AML-193 (cell line): ENCODE measurements at places on chromosomes 4 and X.

- no peak for DNase-seq
These were observed 221.6 kb upstream of the FTHL17 start for GRCh38 chrX:31293409-31293808.

- DNase-seq, result peak; percentile 36
These were observed 497 bp upstream of the THAP9 start for GRCh38 chr4:82900066-82900410.

DNA sequence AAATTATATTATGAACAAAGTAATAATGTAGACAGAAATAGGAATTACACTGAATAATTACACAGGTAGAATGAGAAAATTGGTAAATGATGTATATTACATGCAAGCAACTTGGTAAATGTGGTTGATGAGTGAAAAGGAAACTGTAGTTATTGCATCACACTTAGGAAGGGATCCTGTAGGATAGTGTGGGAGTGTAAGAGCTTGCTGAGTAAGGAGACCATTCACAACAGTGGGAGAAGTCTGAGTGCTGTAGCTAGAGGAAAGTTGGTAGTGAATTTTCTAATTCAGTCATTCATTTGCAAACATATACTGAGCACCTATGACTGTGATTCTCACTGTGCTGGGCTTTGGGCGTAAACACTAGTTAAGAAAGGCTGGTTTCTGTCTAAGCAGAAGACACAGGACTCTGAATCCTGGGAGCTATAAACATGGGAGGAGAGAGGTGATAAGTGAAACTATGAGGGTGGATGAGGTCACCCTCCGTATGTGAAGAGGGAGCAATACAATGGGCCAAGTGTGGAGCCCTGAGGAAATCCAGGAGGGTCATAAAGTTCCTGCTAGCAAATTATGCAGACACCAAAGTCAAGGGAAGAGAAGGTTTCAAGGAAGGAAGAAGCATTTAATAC is 14.2 kb upstream of the CPE start:
- DNase-seq, result no peak

DNA sequence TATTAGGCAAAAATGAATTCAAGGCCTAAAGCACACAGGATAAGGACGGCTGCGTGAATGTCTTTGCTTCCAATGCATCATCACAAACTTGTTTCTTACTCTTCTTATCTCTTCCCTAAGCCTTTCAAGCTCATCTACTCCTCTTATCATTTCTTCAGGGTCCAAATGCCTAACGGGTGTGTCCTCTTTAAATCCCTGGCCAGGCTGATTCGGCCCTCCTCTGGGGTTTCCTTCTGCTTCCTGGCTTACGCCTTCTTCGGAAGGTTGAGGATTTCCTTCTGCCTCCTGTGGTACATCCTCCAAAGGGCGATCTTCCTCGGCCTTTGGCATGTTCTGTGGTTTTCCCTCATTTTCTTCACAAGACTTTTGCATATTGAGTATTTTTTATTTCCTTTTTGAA is 1.3 kb downstream of the TCEAL8 start:
- no peak for DNase-seq

GRCh38 chr4:153110739-153111138 is 93.5 kb upstream of the TRIM2 start:
- DNase-seq, result no peak

DNA sequence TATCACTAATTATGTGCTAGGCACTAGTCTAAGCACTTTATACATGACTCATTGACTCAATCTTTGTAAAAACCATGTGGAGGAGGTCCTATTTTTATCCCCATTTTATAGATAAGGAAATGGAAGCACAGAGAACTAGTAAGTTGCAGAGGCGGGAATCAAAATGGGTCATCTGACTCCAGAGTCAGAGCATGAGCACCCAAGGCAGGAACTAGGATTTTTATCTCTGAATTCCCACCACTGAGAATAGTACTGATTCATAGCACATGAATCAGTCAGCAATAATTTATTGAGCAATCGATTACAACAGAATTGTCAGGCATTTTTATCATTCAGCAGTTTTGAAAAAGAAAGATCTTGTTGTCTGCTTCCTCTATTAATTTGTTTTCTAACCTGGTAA is 19.3 kb downstream of the SCARB2 start:
- no peak for DNase-seq

GRCh38 chr4:139470997-139471665 is 17.2 kb downstream of the RAB33B start:
- DNase-seq, result no peak

DNA sequence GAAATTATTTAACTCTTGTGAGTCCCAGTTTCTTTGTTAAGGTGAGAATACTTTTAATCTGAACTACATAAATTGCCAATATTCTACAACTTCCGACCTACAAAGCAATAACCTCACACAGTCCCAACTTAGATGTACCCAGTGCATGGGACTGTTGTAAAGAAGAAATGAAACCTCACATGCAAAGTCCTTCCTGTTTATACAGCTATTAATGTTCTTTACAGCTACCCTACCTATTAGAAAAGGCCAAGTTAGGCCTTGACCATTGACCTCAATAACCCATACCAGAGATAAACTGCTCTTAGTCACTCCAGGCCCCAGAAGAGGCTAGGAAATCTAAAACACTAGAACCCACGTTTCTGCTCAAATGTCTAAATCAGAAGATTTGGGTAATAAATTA is 920.1 kb upstream of the TENM3 start:
- DNase-seq, result no peak

DNA sequence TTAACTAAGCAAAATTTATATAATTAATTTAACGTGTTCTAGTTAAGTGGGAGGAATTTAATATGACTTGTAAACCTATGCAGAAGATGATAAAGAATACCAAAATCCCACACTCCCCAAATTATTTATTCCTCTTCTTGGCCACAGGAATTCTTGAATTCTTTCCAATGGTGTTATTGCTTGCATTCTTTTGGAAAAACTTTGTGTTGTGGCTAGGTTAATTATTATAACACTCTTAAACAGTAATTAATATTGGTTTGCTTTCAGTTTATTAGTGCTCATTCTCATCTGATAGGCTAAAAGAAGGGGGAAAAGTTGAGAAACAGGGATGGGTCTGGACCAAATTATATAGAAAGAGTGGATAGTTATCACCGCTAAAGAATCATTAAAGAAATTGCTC is 141.5 kb upstream of the PABPC4L start:
- DNase-seq, result no peak

- no peak for DNase-seq
These were observed 48.4 kb downstream of the TECRL start for GRCh38 chr4:64360664-64361398.

GRCh38 chr4:98516042-98516440 is 142.4 kb downstream of the TSPAN5 start:
- no peak for DNase-seq

DNA sequence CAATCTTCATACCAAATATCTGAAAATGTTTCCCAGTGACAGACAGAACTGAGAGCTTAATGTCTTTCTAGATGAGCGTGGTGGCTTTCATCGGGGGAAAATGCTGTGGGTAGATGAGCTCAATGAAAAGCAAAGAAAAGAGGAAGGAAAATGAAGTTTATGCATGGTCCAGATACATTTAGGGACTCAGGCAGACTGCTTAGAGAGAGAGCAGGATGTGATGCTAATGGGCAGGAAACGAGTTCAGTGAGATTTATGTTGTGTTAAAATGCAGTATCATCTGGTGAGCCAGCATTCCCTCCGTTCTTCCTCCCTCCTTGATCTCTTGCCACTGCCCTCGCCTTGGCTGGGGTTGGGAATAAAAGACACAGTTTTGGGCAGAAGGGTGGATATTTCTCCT is 229.2 kb downstream of the GBA3 start:
- no peak for DNase-seq

DNA sequence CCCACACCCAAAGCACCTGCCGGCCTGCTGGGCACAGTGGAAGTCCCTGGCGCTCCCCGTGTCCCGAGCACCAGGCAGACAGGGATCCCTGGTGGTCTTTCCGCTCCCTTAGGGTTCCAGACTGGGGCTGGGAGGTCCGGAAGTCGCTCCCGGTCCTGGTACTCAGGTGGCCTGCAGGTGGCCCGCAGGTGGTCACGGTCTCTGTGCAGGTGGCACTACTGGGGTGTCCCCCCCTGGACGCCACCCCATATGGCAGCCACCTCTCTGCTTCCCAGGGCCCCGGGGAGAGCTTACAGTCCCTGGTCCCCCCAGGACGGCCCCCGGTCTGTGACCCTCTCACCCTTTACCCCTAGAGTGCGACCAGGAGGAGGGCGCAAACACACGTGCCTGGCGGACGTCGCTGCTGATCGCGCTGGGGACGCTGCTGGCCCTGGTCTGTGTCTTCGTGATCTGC is 13.6 kb downstream of the SLC25A6 start:
- DNase-seq, result no peak

DNA sequence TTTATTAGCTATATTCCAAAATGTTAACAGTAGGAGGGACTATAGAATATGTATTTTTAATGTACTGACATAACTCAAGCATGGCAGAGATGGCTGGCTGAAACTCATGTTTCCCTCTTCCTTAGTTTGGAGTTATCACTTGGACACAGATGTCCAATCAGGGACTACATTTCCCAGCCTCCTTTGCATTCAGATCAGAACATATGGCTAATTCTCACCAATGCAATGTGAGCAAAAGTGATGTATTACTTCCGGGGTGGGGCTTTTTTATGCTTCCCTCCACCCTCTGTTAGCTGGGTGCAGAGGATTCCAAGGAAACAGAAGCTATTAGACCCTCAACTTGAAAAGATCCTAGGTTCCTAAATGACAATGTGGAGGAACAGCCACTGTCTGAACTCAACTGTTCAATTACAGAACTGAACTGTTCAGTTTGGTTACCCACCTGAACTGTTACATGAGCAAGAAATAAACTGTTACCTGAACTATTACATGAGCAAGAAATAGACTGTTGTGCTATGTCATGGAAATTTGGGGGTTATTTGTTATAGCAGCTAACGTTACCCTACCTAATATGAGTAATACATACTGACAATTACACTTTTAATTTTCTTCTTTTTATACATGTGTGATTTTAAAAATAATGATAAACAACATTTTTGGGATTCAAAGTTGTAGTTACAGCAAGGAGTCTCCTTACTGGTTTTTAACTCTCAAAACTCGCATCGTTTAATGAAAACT is 29.6 kb upstream of the ERVMER34-1 start:
- no peak for DNase-seq

DNA sequence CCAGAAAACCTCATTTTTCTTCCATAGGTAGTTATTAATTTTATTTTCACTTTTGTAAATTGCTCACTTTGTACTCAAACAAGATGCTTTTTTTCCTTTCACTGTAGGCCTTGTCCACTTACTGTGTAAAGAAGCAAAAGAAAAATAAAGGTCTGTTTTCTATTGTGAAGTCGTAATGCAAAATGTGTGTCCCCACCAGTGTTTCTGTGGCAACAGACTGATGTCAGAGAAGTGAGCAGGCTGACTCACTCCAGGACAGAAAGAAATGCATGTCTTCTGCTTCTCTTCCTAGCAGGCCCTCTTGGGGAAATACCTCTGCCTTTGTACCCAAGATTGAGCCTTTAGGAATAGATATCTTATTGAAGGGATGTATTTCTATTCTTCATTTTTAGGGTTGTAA is 30.3 kb downstream of the INPP4B start:
- no peak for DNase-seq

GRCh38 chr4:113368056-113368455 is 318.6 kb downstream of the ANK2 start:
- DNase-seq, result no peak

DNA sequence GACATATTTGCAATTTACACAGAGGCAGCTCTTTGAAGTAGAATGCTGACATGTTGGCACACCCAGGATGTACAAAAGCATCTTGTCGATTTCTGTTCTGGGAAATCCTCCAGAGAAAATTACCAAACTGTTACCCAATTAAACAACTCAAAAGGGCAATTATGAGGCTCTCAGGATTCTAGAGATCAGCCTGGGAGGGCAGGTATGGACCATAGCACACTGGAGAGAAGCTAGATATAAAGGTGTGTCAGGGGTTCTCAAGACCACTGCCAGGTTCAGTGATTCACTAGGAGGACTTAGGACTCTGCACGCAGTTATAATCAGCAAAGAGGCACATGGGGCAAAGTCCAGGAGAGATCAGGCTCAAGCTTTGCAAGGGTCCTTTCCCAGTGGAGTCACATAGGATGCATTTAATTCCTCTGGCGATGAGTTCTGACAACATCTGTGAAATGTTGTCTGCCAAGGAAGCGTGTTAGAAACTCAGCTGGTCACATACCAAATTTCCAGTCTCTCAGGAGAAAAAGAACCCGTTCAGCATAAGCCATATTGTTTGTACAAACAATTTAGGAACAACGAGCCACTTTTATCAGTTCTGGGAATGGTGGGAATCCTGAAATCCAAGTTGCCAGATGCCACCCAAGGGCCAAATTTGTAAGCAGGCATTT is 100.8 kb downstream of the SYTL5 start:
- DNase-seq, result no peak

- no peak for DNase-seq
These were observed 166.7 kb upstream of the RPS6KA3 start for GRCh38 chrX:20433388-20433775.
